Stimulated activated CD4-positive, alpha-beta T cell treated with anti-CD3 and anti-CD28 coated beads, Interleukin-4, amount 100 ng/mL, for 48 hours (primary cell): ENCODE measurements at places on chromosomes 11 and 22.

DNA sequence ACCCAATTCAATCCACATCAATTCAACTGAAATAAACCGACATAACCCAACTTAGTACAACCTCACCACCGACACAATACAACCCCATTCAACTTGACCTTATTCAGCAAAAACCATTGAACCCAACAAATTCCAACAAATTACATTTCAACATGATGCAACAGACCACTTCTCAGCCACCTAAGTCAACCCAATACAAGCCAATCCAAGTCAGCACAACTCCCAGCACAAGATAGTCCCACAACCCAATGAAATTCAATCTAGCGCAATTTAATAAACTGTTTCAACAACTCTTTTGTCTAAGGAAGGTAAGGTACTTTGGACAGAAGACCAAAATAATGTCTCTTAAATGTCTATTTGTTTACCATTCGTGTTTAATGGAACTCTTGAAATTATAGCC is 226.0 kb downstream of the MIAT start:
- DNase-seq = no peak

- no peak for DNase-seq
Observed at GRCh38 chr11:111776398-111777093, 10.4 kb upstream of the PPP2R1B start.

DNA sequence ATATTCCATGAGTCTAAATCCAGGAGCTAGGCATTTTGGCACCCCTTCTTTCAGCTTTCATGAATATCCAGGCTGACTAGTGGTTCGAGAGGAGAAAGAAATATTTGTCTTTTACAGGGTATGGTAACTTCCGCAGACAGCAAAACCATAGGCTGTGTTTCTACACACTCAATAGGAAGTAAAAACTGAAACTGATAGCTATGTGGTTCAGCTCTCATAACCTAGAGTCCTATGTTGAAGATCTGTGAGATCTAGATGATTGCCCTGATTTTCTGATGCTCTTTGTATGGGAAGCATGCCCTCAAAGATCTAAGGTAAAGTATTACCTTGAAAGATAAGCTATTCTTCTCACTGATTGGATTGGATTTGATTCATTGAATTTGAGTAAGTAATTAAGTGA is 118.3 kb downstream of the CD44 start:
- no peak for DNase-seq

GRCh38 chr11:128804481-128804880 is 62.6 kb downstream of the KCNJ1 start:
- no peak for DNase-seq

DNA sequence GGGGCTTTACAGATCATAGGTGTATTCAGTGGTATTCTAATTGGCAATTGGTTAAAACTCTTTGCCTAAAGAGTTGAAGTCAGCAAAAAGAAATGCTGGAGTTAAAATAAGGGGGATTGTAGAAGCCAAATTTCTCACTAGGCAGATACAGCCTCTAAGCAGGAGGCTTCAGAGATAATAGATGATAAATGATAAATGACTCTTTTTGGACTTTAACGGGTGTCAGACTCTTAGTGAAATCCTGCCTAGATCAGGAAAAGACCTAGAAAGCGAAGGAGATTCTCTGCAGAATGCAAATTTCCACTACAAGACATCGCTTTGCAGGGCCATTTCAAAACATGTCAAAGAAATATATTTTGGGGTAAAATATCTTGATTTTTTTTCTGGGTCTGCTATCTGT is 182.8 kb downstream of the FAM76B start:
- DNase-seq = no peak

GRCh38 chr22:49448526-49448925 is 379.1 kb downstream of the BRD1 start:
- no peak for DNase-seq

DNA sequence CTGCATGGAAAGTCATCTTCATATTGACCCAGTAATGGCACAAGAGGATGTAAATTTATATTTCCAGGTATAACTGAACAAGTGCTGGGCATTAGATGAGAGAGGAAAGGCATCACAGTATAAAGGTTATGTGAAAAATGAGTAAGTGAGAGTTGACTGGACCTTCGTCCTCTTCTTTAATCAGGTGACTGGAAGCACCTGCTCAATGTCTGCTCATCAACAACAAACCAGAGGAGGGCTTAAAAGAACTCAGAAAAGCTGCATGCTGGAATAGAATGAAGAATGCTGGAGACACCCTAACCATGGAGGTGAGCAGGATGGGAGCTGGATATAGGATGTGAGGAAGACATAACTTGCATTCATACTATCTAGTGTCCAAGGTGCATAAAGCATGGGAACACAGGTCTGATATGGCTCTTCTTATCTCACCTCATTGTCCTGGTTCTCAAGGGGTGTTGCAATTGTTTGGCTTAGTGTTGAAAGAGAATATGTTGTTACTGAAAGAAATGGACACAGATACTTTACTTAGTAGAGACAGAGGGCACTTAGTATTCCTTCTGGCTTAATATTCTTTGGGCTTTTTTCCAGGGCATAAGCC is 7.3 kb upstream of the SLC22A9 start:
- no peak for DNase-seq

DNA sequence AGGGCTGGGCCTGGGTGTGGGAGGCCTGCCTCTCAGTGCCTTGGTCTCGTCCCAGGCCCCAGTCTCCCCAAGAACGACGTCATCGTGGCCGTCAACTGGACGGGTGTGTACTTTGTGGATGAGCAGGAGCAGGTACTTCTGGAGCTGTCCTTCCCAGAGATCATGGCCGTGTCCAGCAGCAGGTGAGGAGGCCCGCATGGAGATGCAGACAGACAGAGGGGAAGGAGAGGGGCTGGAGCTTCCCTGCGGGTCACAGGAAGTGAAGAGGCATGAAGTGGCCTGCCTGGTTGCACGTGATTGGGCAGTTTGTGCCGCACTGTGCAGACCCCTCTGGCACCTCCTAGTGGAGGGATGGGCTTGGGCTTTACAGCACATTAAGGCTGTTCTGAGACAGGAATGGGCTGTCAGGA is 70.4 kb downstream of the MYO7A start:
- peak; percentile 13 for DNase-seq

DNA sequence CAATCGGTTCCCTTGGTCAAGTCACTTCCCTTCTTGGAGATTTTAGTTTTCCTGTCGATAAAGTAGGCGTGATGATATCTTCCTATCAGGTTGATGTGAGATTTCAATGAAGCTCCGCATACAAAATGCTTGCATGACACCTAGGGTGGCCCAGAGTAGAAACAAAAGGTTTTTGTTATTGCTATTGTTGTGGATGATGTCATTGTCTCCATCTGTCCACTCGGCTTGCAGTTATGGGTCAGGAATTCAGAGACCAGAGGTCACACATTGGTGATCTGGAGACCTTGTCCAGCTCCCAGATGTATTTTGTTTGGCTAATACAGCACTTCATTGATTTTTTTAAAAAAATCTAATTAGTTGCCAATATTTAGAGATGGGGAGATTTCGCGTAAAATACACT is 382.1 kb downstream of the MN1 start:
- DNase-seq = no peak

DNA sequence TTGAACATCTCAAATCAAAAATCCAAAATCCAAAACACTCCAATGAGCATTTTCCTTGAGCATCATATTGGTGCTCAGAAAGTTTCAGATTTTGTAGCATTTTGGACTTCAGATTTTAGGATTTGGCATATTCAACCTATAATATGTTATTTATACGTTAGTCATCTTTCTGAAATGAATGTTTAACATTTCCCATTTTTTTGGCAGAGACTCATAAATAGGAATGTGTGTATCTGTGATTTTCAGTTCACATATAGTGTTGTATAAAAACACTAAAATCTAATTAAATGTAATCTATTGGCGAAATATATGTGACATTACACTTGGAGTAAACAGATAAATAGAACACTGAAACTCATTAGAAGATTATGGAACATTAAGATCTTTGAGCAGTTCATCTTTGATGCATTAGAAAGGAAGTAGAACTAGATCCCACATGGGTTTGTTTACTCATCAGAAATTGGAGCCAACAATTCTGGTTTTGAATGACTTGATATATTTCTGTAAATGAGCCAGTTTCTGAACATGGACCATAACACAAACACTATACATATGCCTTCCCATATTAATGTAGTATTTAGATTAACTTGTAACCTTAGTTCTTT is 153.1 kb downstream of the UVRAG start:
- DNase-seq = no peak

DNA sequence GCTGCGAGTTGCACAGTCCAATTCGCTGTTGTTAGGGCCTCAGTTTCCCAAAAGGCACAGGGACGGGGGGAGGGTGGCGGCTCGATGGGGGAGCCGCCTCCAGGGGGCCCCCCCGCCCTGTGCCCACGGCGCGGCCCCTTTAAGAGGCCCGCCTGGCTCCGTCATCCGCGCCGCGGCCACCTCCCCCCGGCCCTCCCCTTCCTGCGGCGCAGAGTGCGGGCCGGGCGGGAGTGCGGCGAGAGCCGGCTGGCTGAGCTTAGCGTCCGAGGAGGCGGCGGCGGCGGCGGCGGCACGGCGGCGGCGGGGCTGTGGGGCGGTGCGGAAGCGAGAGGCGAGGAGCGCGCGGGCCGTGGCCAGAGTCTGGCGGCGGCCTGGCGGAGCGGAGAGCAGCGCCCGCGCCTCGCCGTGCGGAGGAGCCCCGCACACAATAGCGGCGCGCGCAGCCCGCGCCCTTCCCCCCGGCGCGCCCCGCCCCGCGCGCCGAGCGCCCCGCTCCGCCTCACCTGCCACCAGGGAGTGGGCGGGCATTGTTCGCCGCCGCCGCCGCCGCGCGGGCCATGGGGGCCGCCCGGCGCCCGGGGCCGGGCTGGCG is at the start of gene BCR:
Gene BCR (plus strand): TSS at position 209 of the 592 bp plus-strand sequence. CDS start 452 bp downstream, outside the sequence.
- peak; percentile 51 for DNase-seq

GRCh38 chr11:2863276-2863618 is 22.3 kb downstream of the CDKN1C start:
- DNase-seq = no peak

GRCh38 chr11:62965574-62965973 is 19.2 kb downstream of the SLC22A6 start:
- no peak for DNase-seq

- no peak for DNase-seq
Observed at GRCh38 chr22:43267981-43268660, 75.1 kb downstream of the SCUBE1 start.

DNA sequence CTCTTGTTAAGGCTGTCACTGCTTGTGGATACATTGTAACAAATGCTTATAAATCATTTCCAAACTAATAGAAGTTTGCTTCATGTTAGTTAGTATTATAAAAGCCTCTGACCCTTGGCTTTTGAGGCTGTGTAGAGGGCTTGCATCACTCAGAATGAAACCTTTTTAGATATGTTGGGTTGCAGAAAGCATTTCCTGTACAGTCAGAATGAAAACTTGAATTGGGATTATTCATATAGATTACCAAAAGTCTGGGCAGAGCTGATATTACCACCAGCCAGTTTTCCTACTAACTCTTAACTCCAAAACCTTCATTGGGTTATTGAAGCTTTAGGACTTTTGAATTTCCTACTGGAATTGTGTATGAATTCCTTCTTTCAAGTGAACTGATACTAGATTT is 12.0 kb downstream of the KMT2A start:
- no peak for DNase-seq

DNA sequence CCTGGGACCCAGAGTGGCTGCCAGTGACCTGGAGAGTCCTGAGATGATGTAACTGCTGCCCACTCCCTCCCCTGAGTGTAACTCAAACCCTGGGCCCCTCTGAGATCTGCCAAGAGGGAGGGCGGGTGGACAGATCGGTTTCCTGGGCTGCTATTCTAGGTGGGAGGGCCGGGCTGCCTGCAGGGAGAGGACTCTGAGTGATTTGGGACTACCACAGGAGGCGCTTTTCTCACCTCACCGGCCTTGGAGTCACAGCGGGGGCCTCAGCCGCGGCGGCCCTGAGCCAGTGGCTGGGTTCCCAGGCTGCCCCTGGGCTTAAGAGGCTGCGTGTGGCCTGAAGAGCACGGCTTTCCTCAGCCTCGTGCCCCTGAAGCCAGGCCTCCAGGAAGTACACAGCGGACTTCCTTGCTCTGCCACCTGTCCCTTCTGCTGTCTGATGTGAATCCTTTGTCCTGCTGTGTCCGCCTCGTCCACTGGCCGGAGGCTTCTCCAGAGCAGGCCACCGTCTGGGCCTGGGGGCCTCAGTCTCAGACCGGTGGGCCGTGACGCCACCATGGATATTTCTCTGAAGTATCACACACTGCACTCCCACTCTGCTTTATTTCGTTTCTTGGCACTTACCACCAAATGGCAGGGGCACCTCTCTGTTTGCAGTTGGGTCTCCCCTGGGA is 11.5 kb downstream of the RELT start:
- no peak for DNase-seq

DNA sequence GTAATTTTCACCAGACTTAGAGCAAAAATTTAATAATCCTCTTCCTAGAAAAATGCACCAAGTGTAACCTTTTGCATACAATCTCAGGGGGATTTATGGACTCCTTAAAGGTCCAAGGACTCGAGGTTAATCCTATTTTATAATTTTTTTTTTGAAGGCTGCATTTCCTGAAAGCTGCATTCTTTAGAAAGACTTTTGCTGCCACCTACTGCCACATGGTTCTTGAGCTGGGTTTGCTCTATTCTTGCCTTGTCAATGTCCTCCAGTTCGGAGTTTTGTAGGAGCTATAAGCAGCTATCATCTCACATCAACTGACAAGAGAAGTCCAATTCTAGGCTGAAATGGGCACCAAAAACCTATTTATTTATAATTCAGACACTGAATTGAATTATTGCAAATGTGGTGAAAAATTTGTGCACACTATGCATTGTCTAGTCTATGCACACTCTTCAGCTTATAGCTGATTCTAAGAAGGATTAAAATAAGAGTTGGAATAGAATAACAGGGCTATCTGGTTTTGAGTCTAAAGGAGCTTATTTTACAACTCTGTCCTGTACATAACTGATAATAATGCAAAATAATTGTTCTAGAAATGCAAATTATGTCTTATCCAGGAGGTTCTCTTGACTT is 31.3 kb downstream of the TRAF6 start:
- DNase-seq = no peak

GRCh38 chr11:19673924-19674729 is 38.5 kb upstream of the NAV2 start:
- DNase-seq = no peak

- DNase-seq = no peak
Observed at GRCh38 chr22:23286296-23286695, 106.0 kb downstream of the BCR start.

GRCh38 chr11:131409345-131409744 is 38.9 kb downstream of the NTM start:
- no peak for DNase-seq

DNA sequence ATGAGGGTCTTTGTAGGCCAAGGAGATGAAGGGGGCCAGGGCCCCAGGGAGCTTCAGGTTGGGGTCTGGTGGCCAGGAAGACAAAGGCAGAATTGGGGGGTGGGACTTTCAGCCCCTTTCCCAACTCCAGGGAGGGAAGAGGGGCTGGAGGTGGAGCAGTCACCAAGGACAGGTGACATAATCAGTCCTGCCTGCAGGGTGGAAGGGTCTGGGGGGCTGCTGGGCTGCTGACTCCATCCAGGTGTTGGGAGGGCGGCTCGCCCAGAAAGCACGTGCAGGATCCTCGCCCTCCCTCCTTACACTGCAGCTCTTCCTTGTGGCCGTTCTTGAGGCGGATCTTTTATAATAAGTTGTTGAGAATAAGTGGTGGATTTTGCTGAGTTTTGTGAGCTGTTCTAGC is 1491.1 kb downstream of the TBC1D22A start:
- DNase-seq = no peak
